ENCODE measurements at places on chromosomes 16 and 17. TPM values are rescaled to one million over a fixed set of nuclear protein-coding genes. Genes with fewer than 3 reads are reported as not detected.

Gene EPX
- total RNA-seq, result not detected

Gene C17orf67
- 8.4 TPM for total RNA-seq

Gene FOXC2
- not detected for total RNA-seq

DNA sequence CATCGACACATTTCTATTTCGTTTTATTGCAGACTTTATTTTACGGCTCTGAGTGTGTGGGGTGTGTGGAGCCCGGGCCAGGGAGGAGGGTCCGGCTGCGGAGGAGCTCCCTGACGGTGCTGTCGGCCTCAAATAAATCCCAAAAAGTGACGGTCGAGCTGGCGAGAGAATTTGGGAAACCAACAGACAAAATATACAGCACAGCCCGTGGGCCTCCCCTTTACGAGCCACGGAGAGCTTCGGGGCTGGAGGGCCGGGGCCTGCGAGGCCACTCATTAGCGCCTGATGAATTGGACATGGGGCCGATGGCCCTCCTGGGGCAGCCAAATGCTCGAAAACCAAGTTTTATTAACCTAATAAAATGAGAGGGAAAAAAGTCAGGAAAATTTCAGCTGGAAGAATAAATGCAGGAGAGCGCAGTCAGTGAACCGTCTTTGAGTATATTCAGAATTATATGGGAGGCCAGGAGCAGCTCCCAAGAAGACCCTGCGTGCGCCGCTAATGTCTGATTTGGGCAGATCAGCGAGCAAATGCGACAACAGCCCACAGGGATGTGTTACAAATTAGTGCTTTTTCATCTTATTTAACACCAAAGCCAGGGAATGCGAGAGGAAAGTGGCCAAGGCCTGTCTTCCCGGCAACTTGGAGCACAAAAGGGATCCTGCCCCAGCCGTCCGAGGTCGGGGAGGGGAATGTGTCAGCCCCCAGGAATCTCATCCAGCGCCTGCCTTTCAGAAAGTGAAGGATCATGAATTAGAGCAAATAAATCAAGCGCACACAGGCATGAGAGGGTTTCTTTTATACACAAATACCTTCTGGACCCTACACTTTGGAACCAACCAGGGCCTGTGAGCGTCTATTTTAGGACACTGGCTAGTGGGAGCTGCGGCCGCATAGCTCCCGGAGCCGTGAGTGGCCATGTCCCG lies 249.1 kb downstream of the C16orf95 start:
- no peak overlapping the region for H3K4me3 ChIP-seq
- H3K36me3 ChIP-seq, result no peaks in the 10 kb centered on the region
- no peak overlapping the region for H3K27ac ChIP-seq
- peaks cover 3% of the 10 kb centered on the region for H3K27me3 ChIP-seq
- no peaks in the 10 kb centered on the region for H3K4me1 ChIP-seq

DNA sequence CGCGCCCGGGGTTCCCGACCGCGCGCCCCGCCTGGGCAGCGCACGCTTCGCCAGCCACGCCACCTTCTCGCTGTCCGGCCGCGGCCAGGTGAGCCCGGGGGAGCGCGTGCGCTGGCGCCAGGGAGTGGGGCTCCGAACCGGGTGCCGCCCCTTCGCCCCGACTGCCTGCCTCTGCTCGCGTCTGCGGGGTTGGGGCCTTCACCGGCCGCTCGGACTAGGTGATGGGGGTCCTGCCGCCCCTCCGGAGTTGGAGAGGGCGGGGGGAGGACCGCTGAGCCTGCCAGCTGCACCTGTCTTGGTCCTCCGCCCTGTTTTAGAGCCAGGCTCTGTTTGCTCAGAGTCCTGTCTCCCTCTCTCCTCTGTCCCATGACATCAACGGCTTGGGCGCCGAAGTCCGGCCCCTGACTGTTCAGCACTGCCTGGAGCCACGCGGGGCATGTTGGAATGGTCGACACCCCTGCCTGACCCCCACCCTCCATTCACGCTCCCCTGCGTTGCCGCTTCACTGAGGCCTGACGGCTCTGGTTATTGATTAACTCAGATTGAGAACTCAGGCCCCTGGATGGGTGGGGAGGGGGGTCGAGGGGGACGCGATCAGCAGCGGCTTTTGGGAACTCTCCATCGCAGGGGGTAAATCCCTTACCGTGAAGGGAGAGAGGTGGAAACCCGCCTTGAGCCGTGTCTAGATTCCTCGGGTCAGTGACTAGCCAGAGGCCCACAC lies 748 bp downstream of the SMTNL2 start:
- no peak for DNase-seq
- H3K4me1 ChIP-seq, result no peaks in the 10 kb centered on the region
- no peaks in the 10 kb centered on the region for H3K36me3 ChIP-seq
- H3K27ac ChIP-seq, result no peak overlapping the region
- peaks cover 5% of the 10 kb centered on the region for H3K27me3 ChIP-seq
- no peak overlapping the region for H3K4me3 ChIP-seq

DNA sequence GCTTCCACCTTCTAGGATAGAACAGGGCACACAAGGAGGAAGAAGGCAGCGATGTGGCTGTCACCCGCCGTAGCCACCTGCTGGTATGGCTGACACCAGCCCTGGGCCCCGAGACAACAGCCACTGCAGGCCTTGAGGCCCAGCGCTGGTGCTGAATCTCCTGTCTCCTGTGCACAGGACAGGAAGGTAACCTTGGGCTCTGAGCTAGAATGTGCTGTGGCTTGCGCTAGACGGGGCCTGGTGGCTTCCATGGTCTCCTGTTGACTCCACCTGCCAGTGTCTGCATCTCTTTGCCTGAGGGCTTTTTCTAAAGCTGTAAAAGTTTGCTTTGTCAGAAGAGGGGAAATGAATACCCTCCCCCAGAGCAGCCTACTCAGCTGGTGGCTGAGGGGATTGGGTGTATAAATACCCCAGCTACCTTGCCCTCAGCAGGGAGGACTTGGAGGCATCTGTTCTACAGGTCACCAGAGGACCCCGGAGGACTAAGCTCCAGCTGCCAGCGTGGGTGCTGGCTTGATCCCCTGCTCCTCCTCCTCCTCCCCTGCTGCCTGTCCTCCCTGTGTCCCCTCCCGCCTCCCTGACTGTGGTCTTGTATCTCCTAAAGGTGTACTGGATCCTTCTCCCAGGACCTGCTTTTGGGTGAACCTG lies 76.1 kb upstream of the SDK2 start:
- DNase-seq, result peak; percentile 74
- peaks cover 18% of the 10 kb centered on the region for H3K4me1 ChIP-seq
- H3K4me3 ChIP-seq, result no peak overlapping the region
- H3K27me3 ChIP-seq, result no peaks in the 10 kb centered on the region

DNA sequence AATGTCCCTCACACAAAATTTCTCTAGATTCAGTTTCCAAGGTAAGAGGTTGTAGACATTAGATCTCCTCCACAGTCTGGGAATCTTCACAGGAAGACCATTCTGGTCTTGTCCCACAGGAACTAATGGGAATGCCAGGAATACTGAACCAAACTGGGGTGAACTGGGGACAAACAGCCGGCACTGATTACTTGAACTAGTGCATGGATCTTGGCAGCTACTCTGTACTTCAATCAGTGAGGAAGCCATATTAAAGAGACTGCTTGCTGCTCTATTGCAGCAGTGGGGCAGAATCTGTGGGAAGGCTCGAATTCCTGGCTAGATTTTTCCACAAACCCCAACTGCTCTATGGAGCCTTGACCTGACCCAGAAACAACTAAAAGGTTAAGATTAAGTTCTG lies 268.9 kb upstream of the AXIN2 start:
- no peak overlapping the region for H3K27ac ChIP-seq
- no peaks in the 10 kb centered on the region for H3K27me3 ChIP-seq
- H3K4me1 ChIP-seq, result no peaks in the 10 kb centered on the region
- DNase-seq, result no peak
- H3K4me3 ChIP-seq, result no peak overlapping the region

DNA sequence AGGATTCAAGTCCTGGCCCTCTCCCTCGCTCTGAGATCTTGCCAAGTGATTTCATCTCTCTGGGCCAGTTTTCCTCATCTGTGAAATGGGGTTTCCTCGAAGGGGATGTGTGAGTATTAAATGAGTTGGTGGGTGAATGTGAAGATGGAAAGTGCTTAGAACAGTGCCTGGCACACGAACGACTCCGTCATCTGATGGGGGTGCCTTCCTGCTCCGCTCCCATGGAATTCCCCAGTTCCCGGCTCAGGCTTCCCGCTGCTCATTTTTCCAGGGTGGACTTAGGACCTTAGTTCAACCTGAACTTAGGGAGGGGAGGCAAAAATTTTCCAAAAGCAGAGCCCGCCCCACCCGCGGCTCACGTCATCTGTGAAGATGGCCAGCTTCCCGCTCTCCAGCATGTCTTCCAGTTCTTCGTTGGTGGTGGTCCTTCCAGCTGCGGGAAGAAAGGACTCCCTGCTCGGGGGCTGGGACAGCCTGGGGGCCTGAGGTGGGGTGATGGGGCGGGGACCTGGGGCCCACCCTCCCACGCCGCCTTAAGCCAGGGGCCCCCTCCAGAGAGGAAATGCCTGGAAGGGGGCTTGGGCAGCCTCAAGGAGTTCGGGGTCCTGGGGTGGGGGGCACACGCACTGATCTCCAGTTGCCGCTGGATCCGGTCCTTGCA lies 11.4 kb downstream of the HSD3B7 start:
- peak overlapping the region; percentile 78 for H3K4me3 ChIP-seq
- no peaks in the 10 kb centered on the region for H3K36me3 ChIP-seq
- H3K27ac ChIP-seq, result peak overlapping the region; percentile 61
- H3K27me3 ChIP-seq, result no peaks in the 10 kb centered on the region
- peaks cover 5% of the 10 kb centered on the region for H3K4me1 ChIP-seq

DNA sequence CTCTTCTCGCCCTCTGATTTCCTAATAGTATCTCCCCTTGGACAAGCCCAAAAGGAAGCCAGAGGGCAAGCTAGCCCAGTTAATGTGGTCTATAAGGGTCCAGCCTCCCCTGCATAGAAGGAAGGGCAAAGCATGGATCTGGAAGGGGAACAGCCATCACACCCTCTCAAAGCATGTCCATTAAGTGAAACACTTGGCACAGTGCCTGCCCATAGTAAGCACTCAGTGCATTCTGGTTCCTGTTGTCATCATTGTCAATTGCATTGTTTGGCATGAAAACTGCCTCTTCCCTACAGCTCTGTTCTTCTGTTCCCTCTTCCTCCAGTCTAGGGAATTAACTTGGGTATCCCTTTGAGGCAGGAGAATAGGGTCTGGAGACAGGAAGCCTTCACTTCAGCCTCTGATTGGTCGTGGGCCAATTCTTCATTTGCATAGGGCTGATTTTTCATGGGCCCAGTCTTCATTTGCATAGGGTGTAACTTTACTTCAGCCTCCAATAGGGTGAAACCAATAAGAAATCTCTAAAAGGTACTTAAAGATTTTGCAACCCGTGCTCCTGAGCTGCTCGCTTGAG lies 81.4 kb downstream of the C17orf67 start:
- H3K4me1 ChIP-seq, result no peaks in the 10 kb centered on the region
- no peak overlapping the region for H3K4me3 ChIP-seq
- no peak for DNase-seq
- H3K27ac ChIP-seq, result no peak overlapping the region
- no peaks in the 10 kb centered on the region for H3K27me3 ChIP-seq
- H3K36me3 ChIP-seq, result no peaks in the 10 kb centered on the region

DNA sequence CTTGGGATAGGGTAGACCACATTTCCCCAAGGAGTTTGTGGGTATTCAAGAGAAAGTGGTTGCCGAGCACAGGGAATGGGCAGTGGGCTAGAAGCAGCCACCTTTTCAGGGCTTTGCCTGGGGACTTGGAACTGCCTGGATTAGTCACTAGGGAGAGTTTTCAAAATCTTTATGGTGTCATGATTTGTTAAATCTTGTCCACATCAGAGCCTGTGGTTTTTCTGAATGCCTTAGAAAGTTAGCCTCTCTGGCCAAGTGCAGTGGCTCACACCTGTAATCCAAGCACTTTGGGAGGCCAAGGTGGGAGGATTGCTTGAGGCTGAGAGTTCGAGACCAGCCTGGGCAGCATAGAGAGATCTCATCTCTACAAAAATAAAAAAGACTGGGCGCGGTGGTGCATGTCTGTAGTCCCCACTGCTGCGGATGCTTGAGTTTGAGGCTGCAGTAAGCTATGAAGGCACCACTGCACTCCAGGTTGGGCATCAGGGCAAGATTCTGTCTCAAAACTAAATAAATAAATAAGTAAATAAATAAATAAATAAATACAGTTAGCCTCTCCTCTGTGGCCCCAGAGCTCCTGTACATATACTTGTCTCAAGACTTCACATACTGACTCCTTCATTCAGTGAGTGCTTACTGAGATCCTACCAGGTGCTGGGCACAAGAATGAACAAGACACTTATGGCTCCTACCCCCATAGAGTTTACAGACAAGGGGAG lies 76.3 kb upstream of the HNF1B start:
- H3K36me3 ChIP-seq, result no peaks in the 10 kb centered on the region
- no peaks in the 10 kb centered on the region for H3K27me3 ChIP-seq
- no peak overlapping the region for H3K27ac ChIP-seq
- DNase-seq, result no peak
- H3K4me3 ChIP-seq, result no peak overlapping the region

DNA sequence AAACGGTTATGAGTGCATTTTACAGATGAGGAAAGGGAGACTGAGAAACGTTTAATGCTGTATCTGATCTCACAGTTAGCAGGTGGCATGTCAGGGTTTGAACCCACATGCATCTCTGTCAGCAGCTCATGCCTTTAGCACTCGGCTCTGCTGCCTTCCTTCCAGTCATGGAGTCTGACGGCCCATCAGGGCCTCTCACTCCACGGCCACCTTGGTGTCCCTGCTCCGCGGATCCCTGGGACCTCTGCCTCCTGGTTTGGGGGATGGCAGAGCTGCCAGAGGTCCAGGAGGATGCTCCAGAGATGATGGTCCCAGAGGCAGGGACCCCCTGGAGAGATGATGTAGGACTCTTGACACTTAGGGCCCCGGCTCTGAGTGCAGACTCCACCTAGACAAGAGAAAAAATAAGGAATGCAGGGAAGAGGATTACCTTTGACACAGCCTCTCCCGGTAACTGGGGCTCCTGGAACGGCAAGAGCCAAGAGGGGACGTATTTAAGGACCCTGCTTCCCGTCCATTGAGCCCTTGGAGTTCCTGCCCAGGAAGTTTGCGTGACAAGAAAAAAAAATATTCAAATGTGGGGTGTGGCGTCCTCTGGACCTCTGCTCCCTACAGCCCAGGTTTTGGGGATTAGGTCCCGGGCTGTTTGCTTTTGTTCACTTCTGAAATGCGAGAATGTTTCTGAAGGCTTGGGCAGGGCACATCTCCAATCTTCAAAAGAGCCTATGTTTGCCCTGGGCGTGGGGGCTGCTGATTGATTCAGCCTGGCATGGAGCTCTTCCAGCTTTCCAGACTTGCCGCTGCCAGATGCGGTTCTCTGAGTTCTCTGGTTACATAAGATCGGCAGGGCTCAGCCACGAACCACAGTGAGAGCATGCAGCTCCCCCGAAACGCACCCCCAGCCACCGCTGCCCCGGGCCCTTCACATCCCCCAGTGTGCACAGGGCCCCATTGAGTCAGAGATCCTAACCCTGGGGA lies at the start of gene ALDH3A1:
Gene ALDH3A1 (minus strand): TSS at position 470 of the 978 bp plus-strand sequence. CDS start 3,169 bp downstream, outside the sequence.
- no peak for DNase-seq
- no peak within 1 kb of the TSS for H3K27ac ChIP-seq
- no peaks in the 10 kb centered on the region for H3K36me3 ChIP-seq
- H3K27me3 ChIP-seq, result no peaks in the 10 kb centered on the region
- H3K4me1 ChIP-seq, result no peaks in the 10 kb centered on the region

DNA sequence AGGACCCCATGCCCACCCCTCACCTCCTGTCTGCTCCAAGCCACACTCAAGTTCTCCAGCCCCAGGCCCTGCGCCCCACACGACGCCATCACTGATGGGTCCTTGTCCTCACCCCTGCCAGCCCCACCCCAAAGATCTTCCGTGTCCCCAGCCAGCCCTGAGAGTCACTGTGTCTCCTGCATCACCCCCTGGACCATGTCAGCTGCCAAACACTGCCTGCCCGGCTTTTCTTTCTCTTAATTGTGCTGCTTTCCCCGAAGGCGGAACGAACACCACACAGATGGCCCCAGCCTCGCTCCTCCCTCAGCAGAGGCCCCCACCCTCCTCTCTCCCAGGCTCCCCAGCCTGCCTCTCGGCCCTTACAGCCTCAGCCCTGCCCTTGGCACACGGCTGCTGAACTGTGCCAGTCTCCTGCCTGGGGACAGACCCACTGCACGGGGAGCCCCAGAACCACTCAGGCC lies 4.8 kb upstream of the GAA start:
- H3K27me3 ChIP-seq, result no peaks in the 10 kb centered on the region
- peaks cover 8% of the 10 kb centered on the region for H3K4me1 ChIP-seq
- DNase-seq, result no peak
- no peak overlapping the region for H3K4me3 ChIP-seq
